AG08395 (cell line): ENCODE measurements at places on chromosomes 12 and 14.
A peak's percentile ranks its signal among the peaks of the same experiment; 100 is the strongest.

DNA sequence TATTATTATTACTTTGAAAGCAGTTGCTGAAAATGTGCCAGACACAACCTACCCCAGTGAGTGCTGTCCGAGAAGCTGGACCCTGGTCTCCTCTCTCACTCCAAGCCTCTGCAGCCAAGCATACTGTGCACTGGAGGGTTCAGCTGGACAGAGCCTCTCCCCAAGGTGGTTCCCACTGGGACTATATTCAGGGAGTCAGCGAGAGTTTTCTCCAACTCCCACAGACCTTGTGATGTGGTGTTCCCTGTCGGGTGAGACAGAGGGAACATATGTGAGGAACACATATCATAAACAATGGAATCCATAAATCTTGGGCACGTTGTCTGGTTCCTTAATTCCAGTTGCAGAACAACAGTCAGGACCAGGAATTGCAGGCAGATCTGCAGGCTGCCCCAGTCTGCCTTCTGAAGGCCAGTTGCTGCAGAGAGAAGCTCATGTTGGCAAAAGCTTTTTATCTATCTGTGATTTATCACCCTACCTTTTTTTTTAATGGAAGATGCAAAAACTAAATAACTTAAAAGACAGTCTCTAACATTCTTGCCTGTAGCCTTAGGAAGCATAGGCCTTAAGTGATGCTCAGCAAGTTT is 619.8 kb upstream of the TBX3 start:
- DNase-seq = no peak

GRCh38 chr14:68584786-68585185 is 208.1 kb downstream of the ZFP36L1 start:
- DNase-seq = no peak

DNA sequence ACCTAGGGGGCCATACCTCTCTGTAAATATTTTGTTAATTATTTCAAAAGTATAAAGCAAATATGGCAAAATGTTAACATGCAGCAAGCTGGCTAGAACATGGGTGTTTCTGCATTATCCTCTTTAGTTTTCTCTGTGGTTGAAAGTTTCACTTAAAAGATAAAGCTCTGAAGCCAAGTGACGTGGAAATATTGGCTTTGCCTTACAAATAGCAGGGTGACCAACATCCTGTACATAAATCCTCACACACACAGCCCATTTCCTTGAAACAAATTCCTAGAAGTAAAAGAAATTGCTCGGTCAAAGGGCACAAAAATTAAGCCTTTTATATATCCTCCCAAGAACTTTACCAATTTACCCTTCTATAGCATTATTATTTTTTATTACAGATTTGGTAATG is 10.6 kb upstream of the VWF start:
- no peak for DNase-seq

DNA sequence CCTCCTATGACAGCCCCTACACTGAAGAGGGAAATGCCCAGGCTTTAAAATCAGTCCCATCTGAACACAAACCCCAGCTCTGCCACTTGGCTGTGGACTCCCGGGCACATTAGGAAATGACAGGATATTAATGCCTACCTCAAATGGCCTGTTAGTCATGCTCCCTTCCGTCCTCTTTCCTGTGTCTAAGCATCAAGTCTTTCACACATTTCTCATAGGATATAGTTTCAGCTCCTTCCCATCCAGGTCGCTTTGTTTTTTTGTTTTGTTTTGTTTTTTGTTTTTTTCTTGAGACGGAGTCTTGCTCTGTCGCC is 16.1 kb downstream of the PLEK2 start:
- peak; percentile 31 for DNase-seq

DNA sequence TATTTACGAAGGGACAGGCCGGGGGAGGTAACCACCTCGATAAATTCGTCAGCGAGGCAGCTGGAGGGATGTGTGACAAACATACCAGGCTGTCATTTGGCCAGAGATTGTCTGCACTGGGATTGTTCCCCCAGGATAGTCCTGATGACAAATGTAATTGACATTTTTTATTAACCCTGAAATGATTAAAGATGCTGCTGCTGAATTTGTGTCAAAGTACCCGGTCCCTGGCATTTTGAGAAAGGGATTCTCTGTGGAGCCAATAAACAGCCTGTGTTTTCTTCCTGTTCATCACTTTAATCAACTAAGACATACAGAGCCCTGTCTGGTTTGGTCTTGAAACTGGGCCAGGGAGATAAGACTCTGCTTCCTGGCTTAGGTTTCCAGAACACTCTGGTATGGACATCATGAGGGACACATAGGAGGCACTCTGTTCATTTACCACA is 117.6 kb downstream of the SLC25A47 start:
- no peak for DNase-seq

DNA sequence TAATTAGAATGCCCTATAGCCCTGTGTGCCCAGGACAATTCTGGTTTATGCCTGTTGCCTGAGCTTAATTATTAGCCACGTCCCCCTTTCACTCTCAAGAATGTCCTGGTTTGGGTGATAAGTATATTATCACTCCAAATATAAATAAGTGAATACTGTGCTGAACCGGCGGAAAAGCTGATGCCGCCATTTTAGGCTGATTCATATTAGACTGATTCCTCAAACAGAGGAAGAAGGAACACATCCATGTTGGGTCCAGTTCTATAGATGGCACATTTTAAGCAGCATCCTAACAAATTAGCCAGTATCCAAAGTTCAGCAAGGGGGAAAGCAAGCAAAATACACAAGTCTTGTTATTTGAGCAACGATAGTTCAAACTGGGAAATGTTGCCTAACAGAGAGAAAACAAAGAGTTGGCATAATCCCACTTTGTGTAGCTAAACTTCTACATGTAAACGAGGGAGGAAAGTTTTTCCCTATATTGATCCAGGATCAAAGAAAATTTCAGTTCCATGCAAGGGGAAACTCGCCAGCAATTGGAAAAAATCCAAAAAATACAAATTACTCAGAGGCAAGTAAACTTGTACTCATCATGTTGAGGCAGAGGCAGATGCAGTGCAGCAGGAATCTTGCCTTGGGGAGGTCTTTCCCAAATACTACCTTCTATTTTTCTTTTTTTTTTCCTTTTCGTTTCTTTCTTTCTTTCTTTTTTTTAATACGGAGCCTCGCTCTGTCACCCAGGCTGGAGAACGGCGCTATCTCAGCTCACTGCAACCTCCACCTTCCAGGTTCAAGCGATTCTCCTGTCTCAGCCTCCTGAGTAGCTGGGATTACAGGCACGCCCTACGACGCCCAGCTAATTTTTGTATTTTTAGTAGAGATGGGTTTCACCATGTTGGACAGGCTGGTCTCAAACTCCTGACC is 96.2 kb downstream of the ITPR2 start:
- no peak for DNase-seq

DNA sequence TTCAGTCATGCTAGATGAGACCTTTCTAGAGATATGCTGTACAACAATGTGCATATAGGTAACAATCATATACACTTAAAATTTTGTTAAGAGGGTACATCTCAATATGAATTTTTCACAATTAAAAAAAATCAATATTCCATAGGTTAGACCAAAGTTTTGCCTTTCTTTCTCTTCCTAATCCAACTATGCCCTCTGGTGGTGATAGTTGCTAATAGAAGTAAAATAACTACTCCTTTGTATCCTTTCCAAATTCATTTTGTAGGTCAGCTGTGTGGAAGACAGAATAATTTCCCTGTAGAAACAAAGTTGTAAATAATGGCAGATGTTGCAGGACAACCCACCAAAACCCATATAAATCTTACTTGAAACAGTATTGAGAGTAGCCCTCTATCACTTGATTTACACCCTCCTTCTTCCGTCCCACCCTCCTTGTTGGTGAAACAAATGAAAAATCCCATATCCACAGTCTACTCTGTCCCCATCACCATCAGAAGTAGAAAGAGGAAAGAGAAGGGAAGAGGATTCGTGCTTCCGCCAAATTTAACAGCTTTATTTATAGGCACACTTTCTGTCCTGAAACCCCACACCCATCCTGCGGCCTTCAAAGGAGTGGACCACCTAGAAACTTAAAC is 34.2 kb upstream of the KICS2 start:
- DNase-seq = peak; percentile 43

DNA sequence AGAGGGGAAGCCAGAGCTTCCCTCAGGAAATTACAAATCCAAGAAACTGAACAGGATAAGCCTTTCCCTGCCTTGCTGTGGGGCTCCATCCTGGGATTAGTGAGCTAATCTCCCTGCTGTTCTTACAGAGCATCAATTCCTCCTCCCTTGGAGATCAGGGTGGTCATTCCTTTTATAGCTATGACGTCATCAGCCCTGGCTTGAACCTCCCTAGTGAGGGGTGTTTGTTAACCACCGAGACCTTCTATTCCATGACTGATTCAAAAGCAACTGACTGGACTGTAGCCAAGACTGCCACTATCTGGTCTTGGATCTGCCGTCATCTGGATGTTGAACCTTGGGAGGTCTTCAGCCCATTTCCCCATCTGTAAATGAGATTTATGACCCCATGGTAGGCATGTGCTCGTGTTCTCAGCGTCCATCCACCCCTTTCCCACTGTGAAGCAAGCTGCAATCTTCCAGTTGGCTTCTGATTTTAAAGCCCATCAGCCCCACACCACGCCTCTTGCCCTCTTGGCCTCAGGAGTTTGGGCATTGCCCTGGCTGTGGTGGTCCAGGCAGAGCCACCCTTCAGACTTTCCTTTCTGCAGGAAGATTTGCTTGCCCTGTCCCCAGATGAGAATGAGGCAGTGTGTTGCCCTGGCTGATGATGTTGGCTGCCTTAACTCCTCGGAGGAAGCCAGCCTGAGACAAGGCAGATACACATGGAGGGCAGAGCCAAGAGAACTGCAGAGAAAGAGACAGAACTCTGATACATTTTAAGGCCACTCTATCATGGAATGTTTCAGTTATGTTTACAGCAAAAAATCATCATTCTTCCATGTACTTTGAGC is 59.6 kb upstream of the ACTN1 start:
- peak; percentile 69 for DNase-seq

DNA sequence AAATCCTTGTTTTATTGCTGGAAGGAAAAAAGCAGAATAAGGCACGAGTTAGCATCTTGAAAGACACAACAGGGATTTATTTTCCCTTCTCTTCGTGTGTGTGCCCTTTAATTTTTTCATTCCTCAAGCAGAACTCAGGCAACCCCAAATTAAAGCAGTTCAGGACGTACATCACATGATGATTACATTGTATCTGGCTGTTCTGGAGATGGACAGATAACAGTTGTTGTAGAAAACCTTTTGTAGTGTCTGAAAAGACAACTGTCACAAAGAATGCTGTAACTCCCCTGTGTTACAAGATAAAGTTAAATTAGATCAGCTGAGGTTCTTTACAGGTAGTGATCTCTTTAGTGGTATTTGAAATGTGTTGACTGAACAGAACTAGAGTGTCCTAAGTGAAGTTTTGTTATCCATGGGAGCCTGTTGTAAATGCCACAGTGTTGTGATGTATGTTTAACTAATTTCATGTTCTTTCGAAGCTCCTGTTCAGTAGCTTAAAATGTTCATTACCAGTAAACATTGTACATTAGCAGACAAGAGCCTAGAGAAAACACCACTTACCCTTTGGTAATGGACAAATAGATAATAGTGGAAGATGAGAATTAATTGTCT is 58.5 kb downstream of the TMTC2 start:
- no peak for DNase-seq

- no peak for DNase-seq
Measured at GRCh38 chr12:57853864-57854556, 7.5 kb upstream of the CTDSP2 start.

DNA sequence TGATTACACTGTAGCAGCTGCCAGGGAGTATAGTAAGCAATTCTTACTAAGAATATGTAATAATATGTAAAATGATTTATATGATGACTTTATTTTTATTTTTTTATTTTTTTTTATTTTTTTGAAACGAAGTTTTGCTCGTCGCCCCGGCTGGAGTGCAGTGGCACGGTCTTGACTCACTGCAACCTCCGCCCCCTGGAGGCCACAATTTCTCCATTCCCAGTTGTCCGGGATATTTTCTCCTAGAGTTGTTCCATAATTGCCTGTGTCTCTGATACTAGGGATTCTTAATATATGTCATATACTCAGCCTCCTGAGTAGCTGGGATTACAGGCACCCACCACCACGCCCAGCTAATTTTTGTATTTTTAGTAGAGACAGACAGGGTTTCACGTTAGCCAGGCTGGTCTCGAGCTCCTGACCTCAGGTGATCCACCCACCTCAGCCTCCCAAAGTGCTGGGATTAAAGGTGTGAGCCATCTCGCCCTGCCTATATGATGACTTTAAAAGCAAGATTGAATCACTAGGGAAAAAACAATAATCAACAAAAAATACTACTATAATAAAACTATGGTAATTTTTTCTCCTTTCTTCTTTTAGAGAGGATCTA is 12.2 kb upstream of the ITPR2 start:
- DNase-seq = peak; percentile 45

- no peak for DNase-seq
Measured at GRCh38 chr12:115223991-115224390, 540.0 kb upstream of the TBX3 start.

DNA sequence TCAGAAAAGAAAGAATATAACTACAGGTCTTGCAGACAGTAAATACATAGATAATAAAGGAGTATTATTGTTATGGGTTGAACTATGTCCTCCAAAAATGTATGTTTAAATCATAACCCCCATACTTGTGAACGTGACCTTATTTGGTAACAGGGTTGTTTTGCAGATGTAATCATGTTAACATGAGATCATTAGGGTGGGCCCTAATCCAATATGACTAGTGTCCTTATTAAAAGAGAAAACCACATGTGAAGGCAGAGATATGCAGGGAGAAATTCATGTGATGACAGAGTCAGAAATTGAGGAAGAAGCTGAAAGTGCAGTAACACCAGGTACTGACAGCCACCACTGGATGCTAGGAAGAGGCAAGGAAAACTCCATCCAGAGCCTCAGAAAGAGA is 29.0 kb downstream of the MAGOHB start:
- DNase-seq = no peak
